A549 treated with dexamethasone at 1 μM for 4 hours (cell line): ENCODE measurements at places on chromosomes 3 and 15. TPM values are rescaled to one million over a fixed set of nuclear protein-coding genes. Genes with fewer than 3 reads are reported as not detected.

GUCA1C gene
- total RNA-seq, result not detected in 5 replicates

BNC1 gene
- total RNA-seq, result 0.72 to 0.98 TPM (median 0.92 TPM) in 5 replicates

XIRP1 gene
- 0.21 to 0.28 TPM (median 0.25 TPM) in 5 replicates for total RNA-seq

RARB gene
- total RNA-seq, result 6.8 to 16.5 TPM (median 11.8 TPM) in 5 replicates

BMF gene
- 1.5 to 2.4 TPM (median 1.9 TPM) in 5 replicates for total RNA-seq

PRR20G gene
- 1.8 to 2.6 TPM (median 2.0 TPM) in 5 replicates for total RNA-seq

PPP2R3A gene
- 1.4 to 2.6 TPM (median 2.1 TPM) in 5 replicates for total RNA-seq

FANCD2OS gene
- total RNA-seq, result not detected in 5 replicates

MAP1A gene
- total RNA-seq, result 0.45 to 0.74 TPM (median 0.64 TPM) in 5 replicates

CHRNA3 gene
- total RNA-seq, result 0.18 to 1.1 TPM (median 0.45 TPM) in 5 replicates

SEMA7A gene
- total RNA-seq, result 0.98 to 1.3 TPM (median 1.1 TPM) in 5 replicates

ZIC1 gene
- total RNA-seq, result 0.02 to 0.14 TPM in 2 of 5 replicates, not detected in the others
